ENCODE measurements at places on chromosomes 16 and 17.
A peak's percentile ranks its signal among the peaks of the same experiment; 100 is the strongest.

DNA sequence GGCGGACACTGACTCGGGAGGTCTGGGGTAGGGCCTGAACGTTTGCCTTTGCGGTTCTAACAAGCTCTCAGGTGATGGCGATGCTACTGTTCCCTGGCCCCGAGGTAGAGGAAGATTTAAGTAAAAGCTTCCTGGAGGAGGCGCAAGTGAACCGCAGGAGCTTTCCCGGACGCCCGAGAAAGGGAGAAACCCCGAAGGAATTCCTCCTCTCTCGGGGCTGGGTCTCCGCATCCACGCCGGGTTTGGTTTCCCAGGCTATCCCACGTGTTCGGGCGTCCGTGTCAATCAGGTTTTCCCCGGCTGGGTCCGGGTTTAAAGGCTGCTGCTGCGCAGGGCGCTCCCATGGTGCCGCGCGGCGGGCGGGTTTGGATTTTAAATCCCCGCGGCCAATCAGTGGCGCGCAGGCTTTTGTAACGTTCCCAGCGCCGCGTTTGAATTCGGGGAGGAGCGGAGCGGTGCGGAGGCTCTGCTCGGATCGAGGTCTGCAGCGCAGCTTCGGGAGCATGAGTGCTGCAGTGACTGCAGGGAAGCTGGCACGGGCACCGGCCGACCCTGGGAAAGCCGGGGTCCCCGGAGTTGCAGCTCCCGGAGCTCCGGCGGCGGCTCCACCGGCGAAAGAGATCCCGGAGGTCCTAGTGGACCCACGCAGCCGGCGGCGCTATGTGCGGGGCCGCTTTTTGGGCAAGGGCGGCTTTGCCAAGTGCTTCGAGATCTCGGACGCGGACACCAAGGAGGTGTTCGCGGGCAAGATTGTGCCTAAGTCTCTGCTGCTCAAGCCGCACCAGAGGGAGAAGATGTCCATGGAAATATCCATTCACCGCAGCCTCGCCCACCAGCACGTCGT is at the start of gene PLK1:
TSS of gene PLK1 (plus strand) at position 460 of the 844 bp plus-strand sequence. CDS start at position 504, 44 bp downstream.
- DNase-seq, result peak; percentile 75

- DNase-seq, result no peak
Observed at GRCh38 chr17:27157297-27157696, 136.6 kb upstream of the WSB1 start.

DNA sequence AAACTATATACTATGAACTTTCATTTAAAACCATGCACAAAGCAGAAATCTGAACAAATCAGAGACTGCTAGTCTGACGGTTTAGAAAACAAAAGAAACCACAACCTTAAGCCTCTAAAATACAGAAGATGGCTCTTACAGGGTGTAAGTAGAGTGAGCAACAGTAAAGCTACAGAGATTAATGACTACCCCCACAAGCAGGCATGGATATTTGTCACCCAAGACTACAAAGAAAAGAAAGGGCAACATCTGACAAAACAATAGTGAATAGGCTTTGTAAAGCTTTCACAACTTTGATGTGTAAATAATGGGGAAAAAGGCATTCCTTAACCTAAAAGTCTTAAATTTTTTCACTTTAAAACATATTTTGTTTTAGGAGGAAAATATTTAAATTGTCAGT is 75.0 kb downstream of the SPAG9 start:
- no peak for DNase-seq

DNA sequence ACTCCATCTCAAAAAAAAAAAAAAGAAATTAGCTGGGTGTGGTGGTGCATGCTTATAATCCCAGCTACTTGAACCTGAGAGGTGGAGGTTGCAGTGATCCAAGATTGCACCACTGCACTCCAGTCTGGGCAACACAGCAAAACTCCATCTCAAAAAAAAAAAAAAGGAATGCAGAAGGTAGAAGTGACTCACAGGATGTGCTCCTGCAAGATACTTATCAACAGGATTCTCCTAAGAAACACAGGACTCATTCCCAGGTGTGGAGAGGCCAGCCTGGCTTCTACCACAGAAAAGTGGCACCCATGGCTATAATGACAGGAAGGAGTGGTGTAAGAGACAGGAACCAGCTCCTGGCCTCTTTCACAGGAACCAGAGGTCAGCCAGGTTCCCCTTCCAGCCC is 13.8 kb downstream of the ELMO3 start:
- DNase-seq, result no peak

Measured in CD4-positive, alpha-beta T cell treated with Interleukin-17A for 4 hours (primary cell).